Cardiac fibroblast (primary cell): ENCODE measurements at places on chromosomes 2 and 18.

DNA sequence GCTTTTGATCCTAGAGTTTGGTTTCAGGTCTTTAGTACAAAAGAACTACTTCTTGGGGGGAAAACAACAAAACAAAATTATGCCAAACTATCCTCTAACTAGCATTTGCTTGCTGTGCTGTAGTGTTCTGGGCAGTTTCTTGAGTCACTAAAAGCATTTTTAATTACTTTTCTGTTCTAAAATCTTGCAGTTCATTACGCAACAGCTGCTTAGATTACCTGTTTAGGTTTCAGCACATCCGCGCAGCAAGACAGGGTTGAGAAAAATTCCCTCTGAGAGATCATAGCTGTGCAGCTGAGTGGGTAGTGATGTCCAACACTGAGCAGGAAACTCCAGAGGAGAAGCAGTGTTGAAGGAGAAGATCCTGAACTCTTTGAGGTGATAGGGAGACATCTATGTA lies 9.0 kb downstream of the DAW1 start:
- no peak for DNase-seq

- peak; percentile 28 for DNase-seq
Observed at GRCh38 chr2:28454016-28454930, 41.6 kb upstream of the PLB1 start.

DNA sequence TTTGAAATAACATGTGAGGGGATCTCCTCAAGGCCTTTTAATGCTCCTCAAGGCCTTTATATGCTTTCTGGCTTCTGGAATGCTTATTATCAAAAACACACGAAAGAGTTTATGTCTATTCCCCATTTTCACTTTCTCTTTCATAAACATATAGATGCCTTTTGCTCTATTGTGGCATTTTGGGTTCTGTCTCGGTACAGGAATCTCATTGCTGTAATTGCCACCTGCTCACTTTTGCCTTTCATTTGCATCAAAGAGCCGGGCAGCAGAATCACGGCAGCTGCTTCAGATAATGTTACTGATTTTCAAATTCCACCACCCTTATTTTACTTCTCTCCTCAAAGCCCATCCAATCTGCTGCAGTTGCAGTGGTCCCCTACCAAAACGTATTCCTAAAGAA lies 54.8 kb upstream of the LPIN2 start:
- no peak for DNase-seq

DNA sequence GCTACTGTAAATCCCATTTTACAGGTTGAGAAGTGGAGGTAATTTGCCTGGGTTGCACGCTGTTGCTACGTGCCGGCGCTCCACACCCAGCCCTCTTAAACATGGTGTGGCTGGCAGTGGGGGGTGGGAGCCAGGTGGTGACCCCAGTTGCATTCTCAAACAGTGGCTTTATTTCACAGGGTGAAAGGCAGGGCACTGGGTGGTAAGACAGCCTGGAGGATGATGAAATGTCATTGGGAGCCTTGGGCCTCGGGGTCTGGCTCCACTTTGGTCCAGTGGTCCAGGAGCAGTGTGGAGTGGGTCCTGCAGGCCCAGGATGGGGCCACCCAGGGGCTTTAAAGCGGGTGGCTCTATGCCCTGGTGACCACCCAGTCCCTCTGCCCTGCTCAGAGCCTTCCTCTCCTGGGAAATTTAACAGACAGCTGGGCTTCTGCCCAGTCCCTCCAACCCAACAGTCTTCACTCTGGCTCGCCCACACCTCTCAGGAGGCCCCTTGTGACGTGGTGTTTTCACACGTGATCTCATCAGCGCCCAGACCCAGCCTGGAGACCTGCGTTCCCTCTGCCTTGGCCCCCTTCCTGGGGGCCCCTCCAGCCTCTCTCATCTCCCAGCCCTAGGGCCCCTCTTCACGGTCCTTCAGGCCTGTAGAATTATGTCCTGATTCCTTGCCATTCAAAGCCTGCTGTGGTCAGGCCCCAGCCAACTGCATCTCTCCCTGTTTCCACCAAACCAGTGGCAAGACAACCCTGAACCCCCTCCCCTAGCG lies 92.5 kb downstream of the INHBB start:
- no peak for DNase-seq

GRCh38 chr2:228197504-228197903 lies 16.0 kb upstream of the SPHKAP start:
- DNase-seq, result no peak

GRCh38 chr2:141522048-141522447 lies 608.8 kb downstream of the LRP1B start:
- DNase-seq, result no peak
